ENCODE measurements at places on chromosomes 16 and 17.

DNA sequence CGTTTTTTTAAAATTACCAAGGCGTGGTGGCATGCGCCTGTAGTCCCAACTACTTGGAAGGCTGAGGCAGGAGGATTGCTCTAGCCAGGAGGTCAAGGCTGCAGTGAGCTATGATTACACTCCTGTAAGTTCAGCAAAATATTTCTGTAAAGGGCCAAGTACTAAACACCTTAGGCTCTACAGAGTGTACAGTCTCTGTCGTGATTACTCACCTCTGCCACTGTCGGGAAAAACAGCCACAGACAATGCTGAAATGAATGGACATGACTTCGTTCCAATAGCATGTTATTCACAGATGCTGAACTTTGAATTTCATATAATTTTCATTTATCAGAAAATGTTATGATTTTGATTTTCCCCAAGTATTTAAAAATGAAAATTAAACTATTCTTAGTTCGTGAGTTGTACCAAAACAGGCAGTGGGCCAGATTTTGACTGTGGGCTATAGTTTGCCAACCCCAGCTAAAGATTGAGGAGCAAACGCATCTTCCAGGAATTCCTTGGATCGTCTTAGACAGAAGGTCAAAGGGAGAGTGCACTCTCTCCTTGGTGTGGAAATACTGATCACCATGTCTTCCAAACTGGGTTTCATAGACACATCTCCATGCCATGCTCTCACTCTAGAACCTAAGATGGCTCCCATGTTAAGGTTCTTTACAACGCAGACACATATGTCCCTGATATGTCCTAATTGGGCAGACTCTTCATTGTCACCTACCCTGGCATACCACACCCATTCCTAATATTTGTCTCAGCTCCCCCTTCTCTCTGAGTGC is 89.5 kb downstream of the MARF1 start:
- DNase-seq: no peak

GRCh38 chr17:28485049-28485448 is 11.6 kb downstream of the SLC13A2 start:
- DNase-seq: no peak

DNA sequence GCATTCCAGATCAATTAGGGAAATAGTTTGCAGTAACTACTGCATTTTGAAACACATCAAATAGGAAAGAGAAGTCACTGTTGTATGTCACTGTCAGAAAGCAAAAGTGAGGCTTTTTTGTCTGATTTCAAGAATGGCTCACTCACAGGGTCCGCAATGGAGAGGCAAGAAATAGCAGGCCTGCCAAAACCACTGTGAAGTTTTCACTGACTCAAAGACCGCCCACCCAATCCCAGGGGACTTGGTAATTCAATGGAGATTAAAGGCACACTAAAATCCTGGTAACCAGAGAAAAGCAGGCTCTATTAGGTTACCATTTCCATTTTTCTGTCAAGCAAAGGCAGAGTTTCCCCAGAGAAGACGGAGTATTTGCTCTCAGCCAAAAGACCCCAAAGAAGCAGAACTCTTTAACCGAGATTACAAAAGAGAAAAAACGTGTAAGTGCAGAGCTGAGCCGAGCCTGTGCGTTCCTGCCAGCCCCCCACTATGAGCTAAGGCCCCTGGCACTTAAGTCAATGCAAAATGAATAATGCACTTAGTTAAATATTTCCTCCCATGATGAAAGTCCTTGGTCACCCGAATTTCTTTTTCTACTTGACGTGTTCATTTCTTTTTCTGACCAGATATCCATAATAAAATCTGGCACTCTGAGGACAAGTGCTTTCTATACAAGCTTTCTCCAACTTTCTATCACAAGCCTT is 57.0 kb downstream of the FOXL1 start:
- no peak for DNase-seq

DNA sequence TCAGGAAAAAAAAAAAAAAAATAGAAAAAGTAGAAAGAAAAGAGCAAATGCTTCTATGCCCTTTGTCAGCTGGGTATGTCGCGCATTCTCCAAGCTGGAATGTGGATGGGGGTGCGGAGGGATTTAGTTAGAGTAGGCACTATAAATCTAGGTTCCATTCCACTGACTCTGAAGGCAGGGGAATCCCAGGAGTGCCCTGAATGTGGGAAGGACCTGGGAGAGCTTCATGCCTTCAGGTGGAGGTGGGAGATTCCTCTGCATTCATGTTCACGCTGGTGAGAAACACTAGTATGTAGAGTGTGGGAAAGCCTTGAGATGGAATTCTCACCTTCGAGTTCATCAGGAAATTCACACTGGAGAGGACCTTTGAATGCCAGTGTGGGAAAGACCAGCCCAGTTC is 12.4 kb downstream of the ZNF232 start:
- no peak for DNase-seq

DNA sequence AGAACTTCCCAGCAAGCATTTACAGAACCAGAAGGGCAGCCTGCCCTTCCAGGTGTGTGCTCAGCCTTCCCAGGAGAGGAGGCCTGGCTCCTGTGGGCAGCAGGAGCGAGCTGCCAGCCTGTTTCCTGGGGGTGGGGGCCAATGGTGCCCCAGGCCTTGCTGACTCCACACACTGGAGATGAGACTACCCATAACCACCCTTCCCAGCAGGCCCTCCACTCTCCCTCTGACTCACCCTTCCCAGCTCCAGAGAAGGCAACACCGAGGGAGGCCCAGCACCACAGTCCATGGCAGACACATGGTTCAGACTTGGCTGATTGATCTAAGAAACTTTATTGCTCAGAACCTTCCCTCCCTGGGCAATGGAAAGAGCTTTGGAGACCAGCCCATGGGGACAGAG is 1.8 kb upstream of the PRSS53 start:
- no peak for DNase-seq

- no peak for DNase-seq
Measured at GRCh38 chr17:21677911-21678310, 14.4 kb upstream of the KCNJ18 start.

Data from activated naive CD8-positive, alpha-beta T cell treated with anti-CD3 and anti-CD28 coated beads, Interleukin-2, amount 50 U/mL, for 16 hours (primary cell).